Stimulated activated CD8-positive, alpha-beta memory T cell treated with anti-CD3 and anti-CD28 coated beads, Interleukin-4, amount 100 ng/mL, for 48 hours (primary cell): ENCODE measurements at places on chromosomes 6 and 20.
A peak's percentile ranks its signal among the peaks of the same experiment; 100 is the strongest.

GRCh38 chr6:14824484-14825275 lies 421.2 kb upstream of the JARID2 start:
- DNase-seq = no peak

DNA sequence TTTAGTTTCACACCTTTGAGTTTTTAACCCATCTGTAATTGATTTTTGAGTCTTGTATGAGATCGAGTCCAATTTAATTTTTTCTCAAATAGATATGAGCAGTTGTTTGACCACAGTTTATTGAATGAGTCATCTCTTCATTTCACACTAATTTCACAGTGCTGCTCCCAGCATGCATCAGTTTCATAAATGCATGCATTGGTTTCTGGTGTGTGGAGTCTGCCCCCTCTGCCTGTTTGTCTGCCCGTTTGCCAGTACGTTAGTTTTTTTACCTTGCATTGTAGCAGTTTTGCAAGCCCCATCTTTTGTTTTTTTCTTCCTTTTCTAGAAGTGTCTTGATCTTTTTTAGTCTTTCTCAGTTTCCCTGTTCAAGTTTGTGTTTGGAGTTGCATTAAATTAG lies 11.9 kb downstream of the SLX4IP start:
- DNase-seq = peak; percentile 53

DNA sequence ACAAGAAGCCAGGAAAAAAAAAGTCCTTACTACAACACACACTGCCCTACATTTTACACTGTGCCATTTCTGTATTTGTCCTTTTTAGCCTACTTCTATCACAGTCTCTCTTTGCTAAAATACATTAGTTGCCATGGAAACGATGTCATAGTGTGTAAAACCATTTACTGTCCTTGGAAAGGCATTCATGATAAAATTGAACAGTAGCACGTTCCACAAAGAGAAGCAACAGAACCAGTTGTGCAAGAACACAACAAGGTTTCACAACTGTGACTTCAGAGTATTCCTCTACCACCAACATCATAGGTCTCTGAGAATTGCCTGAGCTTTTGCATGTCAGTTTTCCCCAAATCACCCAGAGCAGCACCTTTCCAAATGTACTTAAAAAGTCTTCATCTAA lies 20.5 kb downstream of the FYN start:
- no peak for DNase-seq

- DNase-seq = no peak
These were observed 223.7 kb downstream of the TAF4 start for GRCh38 chr20:61841966-61842365.

- DNase-seq = peak; percentile 29
These were observed 27.5 kb downstream of the SUN5 start for GRCh38 chr20:32976746-32977145.

- DNase-seq = no peak
These were observed 140.3 kb downstream of the ANKRD60 start for GRCh38 chr20:58088105-58088504.

DNA sequence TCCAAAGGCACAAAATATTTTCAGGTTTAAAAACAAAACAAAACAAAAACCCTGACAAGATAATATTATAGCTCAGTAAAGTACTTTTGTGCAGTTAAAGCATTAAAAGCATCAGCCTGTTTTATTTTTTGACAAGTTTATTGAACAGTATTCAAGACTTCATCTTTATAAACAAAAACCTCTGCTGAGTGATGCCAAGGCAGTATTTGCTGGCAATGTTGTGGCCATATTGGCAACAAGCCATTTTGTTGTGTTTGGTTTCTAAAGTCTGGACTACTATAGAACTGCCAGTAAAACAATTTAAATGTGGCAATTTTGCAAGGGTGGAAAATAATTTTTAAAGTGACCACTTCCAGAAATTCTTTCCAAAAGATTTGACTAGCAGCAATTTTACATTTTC lies 15.9 kb downstream of the CPNE1 start:
- no peak for DNase-seq

DNA sequence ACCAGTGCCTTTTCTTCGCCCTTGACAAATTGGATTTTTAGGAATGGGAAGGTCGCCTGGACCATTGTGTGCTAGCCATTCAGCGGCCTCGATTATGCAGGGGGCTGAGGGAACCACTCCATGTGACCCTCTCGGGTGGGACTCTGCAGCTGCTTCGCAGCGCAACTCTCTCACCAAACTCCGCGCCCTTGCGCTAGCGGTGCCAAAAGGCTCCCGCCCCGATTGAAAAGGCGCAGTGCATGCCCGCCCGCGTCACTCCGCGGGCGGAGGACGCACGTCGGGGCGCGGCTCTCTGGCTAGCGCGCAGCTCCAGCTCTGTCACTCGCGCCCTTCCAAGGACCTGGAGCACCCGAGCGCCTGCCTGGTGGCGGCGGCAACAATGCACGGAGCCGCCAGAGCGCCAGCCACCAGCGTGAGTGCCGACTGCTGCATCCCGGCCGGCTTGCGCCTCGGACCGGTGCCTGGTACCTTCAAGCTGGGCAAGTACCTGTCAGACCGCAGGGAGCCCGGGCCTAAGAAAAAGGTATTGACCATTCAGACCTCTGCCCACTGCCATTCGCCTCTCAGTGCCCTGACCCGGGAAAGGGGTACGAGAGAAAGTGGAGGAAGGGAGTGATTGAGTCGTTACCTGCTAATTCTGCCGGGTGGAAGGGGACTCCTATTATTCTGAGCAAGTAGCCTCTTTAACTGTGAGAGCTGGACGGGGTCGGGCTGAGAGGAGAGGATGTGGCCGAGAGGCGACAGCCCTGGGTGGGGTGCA lies at the start of gene PRDM13:
TSS of gene PRDM13 (plus strand) at position 178 of the 760 bp plus-strand sequence. CDS start at position 380, 202 bp downstream.
- peak; percentile 25 for DNase-seq

GRCh38 chr6:109456111-109456583 lies 575 bp upstream of the MICAL1 start:
- DNase-seq = no peak

GRCh38 chr20:40037511-40037910 lies 651.5 kb downstream of the MAFB start:
- no peak for DNase-seq

- DNase-seq = no peak
These were observed 85.0 kb upstream of the SMLR1 start for GRCh38 chr6:130742131-130742681.

- no peak for DNase-seq
These were observed 21.7 kb upstream of the RANBP9 start for GRCh38 chr6:13733178-13733887.

GRCh38 chr20:23160536-23161243 lies 74.6 kb upstream of the CD93 start:
- DNase-seq = no peak

- DNase-seq = no peak
These were observed 68.1 kb downstream of the CPNE5 start for GRCh38 chr6:36771145-36771544.

DNA sequence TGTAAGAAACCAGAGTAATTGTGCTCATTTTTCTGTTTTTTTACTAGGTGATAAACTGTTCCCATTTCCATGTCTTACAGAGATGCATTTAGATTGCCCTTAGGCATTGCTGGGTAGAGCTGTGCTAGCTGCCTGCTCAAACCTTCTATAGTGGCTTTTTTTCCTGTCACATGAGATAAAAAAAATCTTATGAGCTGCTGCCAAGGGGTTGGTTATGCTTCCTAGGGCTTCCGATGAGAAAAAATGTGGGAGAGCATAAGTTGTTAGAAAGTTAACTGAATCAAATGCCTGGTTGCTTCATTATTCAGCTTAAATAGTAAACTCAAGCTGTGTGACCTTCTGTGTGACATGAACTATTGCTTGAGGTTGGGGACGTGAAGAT lies 50.0 kb upstream of the NOX3 start:
- DNase-seq = no peak

DNA sequence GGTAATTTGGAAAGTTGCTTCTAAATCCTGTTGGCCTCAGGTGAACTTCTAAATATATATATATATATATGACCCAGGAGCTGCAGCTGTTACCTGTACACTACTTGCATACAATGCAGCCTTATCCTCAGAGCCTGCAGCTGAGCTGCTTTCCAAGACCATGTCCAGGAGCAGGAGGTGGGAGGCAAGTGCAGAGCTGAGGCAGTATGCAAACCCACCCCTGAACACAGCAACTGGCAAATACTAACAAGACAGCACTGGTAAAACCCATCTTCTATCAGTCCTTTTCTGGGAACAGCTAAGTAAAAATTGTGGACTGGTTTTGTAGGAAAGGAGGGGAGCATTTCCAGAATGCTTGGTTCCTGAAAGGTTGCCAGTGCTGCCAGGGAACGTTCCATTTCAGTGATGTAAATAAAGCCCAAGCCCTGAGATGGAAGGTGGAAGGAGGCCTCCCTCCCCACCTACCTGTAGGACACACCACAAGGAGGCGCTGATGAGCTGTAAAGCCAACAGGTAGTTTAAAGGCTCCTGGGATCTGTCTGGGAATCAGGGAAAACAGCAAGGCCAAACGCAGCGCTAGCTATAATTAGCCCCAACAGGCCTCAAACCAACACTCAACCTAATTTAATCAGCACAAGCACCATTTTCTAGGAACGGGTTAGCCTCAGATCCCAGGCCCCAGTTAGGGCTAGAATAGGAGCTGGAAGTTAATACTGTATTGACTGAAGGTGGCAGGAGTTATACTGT lies 93.8 kb upstream of the MAP7 start:
- DNase-seq = peak; percentile 91

DNA sequence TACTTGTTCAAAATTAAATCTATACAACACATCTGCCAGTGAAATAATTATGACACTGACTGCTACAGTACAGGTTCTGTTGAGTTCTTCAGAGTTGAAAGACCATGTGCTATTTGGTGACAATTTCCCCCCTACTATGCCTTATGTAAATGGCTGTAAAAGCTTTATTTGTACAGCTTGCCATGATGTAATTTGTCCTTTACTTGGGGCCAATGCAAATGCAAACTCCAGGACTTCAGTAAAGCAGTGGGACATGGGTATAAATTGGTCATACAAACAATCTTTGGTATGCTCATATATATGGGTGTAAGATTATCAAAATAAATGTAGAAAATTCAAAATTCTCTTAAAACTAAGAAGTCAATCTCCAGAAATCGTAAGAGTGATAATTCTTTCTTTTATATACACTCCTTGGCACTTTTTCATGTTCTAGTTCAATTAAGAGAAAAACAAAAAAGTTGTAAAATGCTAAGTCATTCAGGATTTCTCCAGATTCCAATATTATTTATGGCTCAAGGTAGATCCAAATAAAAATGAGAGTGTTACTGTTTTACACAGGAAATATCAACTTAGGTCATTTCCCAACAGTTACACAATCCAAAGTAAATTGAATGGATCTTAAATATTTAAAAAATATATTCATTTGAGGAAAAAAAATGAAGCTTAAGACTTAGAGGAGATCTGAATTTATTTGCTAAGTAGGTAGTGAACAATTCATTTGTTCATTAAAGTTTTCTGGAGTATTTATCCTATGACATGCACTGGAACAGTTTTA lies 1310.5 kb upstream of the CITED2 start:
- DNase-seq = no peak

GRCh38 chr6:43680308-43681200 lies 7.0 kb downstream of the MRPS18A start:
- no peak for DNase-seq

- DNase-seq = peak; percentile 73
These were observed 15.9 kb downstream of the PRDM1 start for GRCh38 chr6:106102034-106102433.

GRCh38 chr20:24692446-24693200 lies 223.2 kb downstream of the SYNDIG1 start:
- DNase-seq = peak; percentile 10
